Mesendoderm (in vitro differentiated cells): ENCODE measurements at places on chromosomes 12 and 14.

- H3K27me3 ChIP-seq: no peaks in the 10 kb centered on the region
- H3K4me1 ChIP-seq: no peaks in the 10 kb centered on the region
- no peak overlapping the region for H3K27ac ChIP-seq
- DNase-seq: no peak
- no peaks in the 10 kb centered on the region for H3K36me3 ChIP-seq
- H3K4me3 ChIP-seq: no peak overlapping the region
These were observed 79.5 kb downstream of the DAAM1 start for GRCh38 chr14:59268011-59268410.

DNA sequence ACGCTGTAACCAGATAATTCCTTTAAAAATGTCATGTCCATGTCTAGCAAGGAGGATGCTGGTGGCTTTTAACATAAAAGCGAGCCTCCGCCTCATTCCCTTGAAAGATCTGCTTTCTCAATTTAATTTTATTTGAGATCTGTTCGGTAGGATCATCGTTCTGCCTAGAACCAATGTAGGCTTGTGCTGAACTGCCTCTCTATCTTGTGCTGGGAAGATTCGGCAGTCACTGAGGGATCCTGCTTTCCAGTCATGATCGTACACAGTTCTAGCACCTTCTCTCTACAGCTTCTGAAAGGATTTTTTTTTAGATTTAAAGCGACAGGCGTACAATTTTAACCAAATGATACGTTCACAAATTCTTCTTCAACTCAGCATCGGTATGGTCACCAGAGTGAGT is 54.3 kb downstream of the PEBP1 start:
- peak; percentile 8 for DNase-seq
- H3K4me1 ChIP-seq: no peaks in the 10 kb centered on the region
- H3K27ac ChIP-seq: no peak overlapping the region

GRCh38 chr14:55353686-55354467 is 57.8 kb downstream of the ATG14 start:
- peaks cover 6% of the 10 kb centered on the region for H3K36me3 ChIP-seq
- H3K4me3 ChIP-seq: no peak overlapping the region
- peak; percentile 46 for DNase-seq
- no peak overlapping the region for H3K27ac ChIP-seq
- H3K4me1 ChIP-seq: no peaks in the 10 kb centered on the region

DNA sequence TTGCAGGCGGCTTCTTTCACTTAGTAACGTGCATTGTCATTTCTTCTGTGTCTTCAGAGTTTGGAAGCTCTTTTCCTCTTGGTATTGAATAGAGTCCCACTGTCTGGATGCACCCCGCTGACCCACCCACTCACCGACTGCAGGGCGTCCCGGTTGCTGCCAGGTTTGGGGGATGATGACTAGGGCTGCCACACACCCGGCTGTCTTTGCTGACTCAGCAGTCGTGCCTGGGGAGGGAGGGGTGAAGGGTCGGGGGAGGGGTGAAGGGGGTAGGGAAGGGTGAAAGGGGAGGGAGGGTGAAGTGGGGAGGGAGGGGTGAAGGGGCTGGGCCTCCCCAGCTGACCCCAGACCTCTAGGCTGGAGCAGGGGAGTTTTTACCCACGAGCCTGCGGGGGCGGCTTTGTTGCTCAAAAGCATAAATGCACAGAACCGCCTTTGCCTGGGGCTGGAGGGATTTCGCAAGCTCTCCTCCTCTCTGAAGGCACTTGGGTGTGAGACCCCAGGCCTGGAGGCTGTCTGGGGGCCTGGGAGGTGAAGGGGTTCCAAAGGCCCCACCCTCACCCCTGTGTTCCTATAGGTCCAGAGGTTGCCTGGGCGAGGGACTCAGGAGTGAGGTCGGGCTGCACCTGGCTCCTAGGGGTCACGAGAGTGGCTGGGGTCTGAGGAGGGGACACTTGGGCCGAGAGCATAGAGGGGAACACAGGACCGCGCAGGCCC is 31.3 kb upstream of the ULK1 start:
- peaks cover 3% of the 10 kb centered on the region for H3K4me1 ChIP-seq
- H3K27ac ChIP-seq: no peak overlapping the region
- H3K36me3 ChIP-seq: no peaks in the 10 kb centered on the region
- no peak for DNase-seq
- no peak overlapping the region for H3K4me3 ChIP-seq

DNA sequence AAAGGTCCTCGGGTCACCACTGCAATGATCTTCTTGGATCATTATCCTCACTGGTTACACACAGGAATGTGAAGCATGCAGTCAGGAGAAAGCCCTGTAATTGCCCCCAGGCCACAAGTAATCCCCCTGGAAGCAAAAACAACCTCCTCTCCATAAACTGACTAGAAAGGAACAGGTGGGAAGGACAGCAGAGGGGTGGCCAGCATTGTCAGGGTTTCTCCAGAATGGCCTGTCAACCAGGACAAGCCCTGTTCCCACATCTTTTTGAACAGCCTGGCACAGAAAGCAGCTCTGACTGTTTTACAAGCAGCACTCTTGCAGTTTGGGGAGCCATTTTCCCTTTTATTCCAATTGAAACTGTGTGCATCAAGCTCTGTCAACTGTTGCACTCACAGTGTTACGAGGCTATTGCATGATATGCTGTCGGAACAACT is 36.1 kb downstream of the TMCC3 start:
- H3K4me1 ChIP-seq: peaks cover 17% of the 10 kb centered on the region
- H3K4me3 ChIP-seq: no peak overlapping the region
- H3K36me3 ChIP-seq: no peaks in the 10 kb centered on the region
- H3K27me3 ChIP-seq: no peaks in the 10 kb centered on the region

DNA sequence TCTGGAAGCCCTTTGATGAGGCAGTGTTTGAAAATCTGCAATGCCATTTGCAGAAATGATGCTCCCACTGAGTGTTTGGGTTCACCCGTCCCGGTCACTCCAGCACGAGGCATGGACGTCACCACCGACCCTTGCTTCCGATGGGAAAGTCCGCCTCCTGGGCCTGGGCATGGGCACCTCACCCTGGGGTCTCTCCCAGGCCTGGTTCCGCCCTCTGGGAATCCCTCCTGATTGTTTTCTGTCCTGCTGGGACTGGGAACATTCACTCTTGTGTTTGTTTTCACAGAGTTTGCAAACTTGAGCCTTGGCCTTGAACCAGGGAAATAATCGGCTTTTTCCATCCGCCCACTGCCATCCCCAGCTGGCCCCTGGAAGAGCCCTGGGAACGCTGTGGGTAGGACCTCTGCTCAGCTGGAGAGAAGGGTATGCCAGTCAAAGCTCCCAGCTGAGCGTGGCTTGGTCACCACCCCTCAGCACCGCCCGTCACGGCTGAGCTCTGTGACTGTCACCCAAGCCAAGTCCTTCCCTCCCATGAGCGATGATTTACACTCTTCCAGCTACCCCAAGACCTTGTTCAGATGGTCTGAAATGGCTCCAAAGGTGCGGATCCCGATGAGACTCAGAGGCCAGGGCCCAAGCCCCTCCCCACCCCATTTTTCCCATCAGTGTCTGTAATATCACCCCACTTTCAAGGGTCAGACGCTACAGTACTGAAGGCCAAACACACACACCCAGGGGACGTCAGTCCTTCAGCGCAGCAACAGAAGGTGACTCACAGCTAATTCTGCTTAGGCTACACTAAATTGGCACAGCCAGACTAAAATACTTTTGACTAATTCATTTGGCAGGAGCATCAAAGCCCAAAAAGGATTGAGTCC is 34.1 kb upstream of the FZD10 start:
- H3K27me3 ChIP-seq: no peaks in the 10 kb centered on the region
- H3K4me1 ChIP-seq: no peaks in the 10 kb centered on the region

DNA sequence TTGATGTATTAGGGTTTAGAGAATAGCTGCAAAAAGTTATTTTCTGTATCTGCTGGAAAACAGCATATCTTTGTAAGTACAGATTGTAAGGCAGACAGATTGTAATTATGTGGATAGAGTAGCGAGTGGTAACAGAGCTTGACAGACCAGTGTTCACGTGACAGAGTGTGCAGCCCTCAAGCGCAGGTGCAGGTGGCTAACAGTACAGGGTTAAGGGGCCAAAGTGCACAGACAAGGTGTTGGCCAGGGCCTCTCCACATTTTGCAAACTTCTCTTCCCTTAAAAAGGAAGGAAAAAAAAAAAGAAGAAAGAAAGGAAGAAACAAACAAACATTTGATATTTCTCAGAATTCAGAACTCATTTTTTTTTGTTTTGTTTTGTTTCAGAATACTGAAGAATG is 25.2 kb upstream of the KLHL42 start:
- no peaks in the 10 kb centered on the region for H3K4me1 ChIP-seq
- no peak overlapping the region for H3K4me3 ChIP-seq
- no peaks in the 10 kb centered on the region for H3K27me3 ChIP-seq
- no peak overlapping the region for H3K27ac ChIP-seq
- H3K36me3 ChIP-seq: no peaks in the 10 kb centered on the region

GRCh38 chr12:104263026-104263425 is 40.5 kb upstream of the EID3 start:
- no peaks in the 10 kb centered on the region for H3K27me3 ChIP-seq
- no peak overlapping the region for H3K4me3 ChIP-seq
- DNase-seq: no peak
- H3K4me1 ChIP-seq: no peaks in the 10 kb centered on the region
- no peaks in the 10 kb centered on the region for H3K36me3 ChIP-seq

- no peaks in the 10 kb centered on the region for H3K27me3 ChIP-seq
- no peaks in the 10 kb centered on the region for H3K4me1 ChIP-seq
- DNase-seq: no peak
- H3K4me3 ChIP-seq: no peak overlapping the region
These were observed 868 bp downstream of the CATSPERB start for GRCh38 chr14:91731018-91731417.

- H3K4me1 ChIP-seq: peaks cover 2% of the 10 kb centered on the region
- no peak overlapping the region for H3K4me3 ChIP-seq
- no peaks in the 10 kb centered on the region for H3K36me3 ChIP-seq
- peak; percentile 75 for DNase-seq
- H3K27ac ChIP-seq: no peak overlapping the region
These were observed 104.0 kb downstream of the GPR135 start for GRCh38 chr14:59360923-59361794.

DNA sequence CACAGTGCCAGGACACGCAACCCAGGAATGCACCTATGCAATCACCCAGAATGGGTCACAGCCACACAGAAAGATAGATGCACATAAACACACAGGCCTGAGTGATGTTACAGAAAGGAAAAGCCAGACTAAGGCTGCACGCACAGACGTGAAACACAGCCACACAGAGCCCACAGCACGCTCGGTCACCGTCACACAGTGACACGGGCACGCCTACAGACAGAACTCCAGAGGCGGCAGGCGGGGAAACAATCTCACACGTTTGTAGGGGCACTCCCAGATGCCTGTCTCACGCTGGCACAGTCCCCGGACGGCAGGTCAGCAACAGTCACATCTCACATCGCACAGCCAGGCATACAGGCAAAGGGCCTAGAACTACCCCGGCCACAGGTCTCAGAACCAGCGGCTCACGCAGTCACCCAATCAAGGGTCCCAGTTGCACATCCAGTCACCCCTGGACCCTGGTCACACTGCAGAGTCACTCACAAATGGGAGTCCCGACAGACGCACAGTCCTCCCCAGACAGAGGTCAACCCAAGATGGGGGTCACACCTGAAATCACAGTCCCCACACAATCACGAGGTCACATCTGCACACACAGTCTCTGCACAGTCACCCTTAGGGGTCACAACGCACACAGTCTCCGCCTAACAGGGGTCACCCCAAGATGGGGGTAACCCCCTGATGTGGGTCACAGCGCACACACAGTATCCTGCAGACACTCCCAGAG is 790 bp downstream of the SSH1 start:
- H3K4me1 ChIP-seq: peaks cover 5% of the 10 kb centered on the region
- peak overlapping the region; percentile 85 for H3K4me3 ChIP-seq
- no peaks in the 10 kb centered on the region for H3K27me3 ChIP-seq
- peak overlapping the region; percentile 63 for H3K27ac ChIP-seq

GRCh38 chr14:68513838-68514607 is 278.8 kb downstream of the ZFP36L1 start:
- H3K36me3 ChIP-seq: no peaks in the 10 kb centered on the region
- no peaks in the 10 kb centered on the region for H3K4me1 ChIP-seq
- DNase-seq: no peak
- no peaks in the 10 kb centered on the region for H3K27me3 ChIP-seq
- H3K27ac ChIP-seq: no peak overlapping the region
- no peak overlapping the region for H3K4me3 ChIP-seq

DNA sequence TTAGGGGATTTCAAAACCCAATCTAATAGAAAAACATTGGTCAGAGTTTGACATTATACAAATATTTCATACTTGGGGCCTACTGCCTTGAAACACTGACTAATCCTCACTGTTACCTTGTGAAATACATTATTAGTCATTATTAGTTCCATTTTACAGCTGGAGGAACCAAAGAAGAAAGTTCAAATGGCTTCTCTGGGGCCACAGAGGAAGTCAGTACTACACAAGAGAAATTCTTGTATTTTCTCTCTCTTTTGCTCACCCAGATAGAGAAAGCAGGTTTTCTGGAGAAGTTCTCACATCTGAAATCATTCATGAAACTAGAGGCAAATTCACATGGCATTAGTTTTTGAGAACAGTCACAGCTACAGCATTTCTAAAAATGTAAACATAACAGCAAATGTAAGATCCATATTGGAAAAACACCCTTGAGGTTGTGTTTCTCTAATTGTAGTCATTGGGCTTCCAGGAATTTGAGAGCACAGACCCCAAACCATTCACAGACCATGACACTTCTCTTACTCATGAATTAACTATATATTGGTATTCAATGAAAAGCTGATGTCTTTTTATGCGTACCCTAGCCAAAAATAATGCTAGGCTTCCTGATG is 83.0 kb downstream of the LLPH start:
- H3K36me3 ChIP-seq: no peaks in the 10 kb centered on the region
- no peaks in the 10 kb centered on the region for H3K27me3 ChIP-seq
- no peak for DNase-seq
- no peak overlapping the region for H3K27ac ChIP-seq

DNA sequence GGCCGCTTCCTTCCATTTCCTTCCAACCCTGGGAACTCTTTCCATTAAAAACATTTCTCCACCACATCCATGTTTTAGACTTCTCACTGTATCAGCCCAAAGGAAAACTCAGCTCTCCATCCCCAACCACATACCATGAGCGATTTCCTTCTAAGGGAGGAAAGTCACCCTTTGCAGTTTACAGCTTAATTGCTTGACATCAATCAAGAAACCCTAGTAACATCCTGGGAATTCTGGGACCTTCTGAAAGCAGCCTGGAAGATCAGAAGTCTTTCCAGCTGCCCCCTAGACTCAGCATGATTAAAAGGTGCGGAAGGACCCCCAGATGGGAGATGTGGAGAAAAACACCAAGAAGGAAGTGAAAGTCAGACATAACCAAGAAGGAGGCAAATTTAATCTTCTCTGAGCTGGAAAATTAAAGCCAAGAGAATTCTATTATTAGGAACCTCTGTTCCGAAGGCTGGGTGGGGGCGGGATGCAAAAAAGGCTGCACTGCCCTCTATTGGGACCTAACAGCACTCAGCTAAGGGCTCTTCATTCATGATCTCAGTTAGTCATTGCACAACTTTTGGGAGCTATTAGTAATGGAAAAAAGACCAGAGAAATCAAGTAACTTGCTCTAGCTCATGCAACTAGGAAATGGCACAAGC is 73.3 kb upstream of the PLXNC1 start:
- peak; percentile 83 for DNase-seq
- H3K4me1 ChIP-seq: peaks cover 16% of the 10 kb centered on the region
- no peaks in the 10 kb centered on the region for H3K36me3 ChIP-seq
- H3K27me3 ChIP-seq: no peaks in the 10 kb centered on the region

- DNase-seq: peak; percentile 24
- H3K27ac ChIP-seq: peak overlapping the region; percentile 52
- H3K27me3 ChIP-seq: no peaks in the 10 kb centered on the region
- no peak overlapping the region for H3K4me3 ChIP-seq
- H3K4me1 ChIP-seq: peaks cover 13% of the 10 kb centered on the region
These were observed 58.8 kb upstream of the C14orf132 start for GRCh38 chr14:95980402-95980801.
